ENCODE measurements at places on chromosomes 11 and 22.

- DNase-seq, result no peak
Observed at GRCh38 chr11:116837231-116838091, at the start of gene APOA1. Gene APOA1, minus strand, starts transcription at chr11:116837622. Its CDS starts 235 bp downstream, at chr11:116837387.

- no peak for DNase-seq
Observed at GRCh38 chr11:44840085-44840478, 110.6 kb downstream of the TP53I11 start.

GRCh38 chr11:62457478-62457877 lies 38.6 kb downstream of the SCGB1A1 start:
- DNase-seq, result no peak

DNA sequence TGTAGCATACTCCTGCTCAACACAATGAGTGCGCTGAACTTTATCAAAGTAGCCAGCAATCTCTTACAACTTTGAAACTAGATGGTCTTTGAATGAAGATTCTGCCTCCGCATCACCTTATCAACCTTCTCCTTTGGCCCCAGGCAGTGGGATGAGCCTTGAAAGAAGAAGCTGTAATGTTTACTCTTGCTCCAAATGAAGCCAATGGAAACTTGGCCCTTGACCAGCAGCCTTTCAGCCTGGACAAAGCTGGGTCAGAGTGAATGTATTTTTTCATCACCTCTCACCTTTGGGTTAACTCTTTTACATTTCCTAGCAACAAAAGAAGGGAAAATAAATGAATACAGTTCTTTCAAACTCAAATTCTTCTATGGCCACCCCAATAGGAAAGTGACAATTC lies 359.1 kb downstream of the KCNA4 start:
- no peak for DNase-seq

GRCh38 chr11:2143799-2144543 lies 4.8 kb upstream of the IGF2 start:
- DNase-seq, result no peak

GRCh38 chr11:44607987-44608386 lies 42.5 kb downstream of the CD82 start:
- no peak for DNase-seq

GRCh38 chr11:61542705-61543104 lies 34.2 kb downstream of the LRRC10B start:
- DNase-seq, result no peak

DNA sequence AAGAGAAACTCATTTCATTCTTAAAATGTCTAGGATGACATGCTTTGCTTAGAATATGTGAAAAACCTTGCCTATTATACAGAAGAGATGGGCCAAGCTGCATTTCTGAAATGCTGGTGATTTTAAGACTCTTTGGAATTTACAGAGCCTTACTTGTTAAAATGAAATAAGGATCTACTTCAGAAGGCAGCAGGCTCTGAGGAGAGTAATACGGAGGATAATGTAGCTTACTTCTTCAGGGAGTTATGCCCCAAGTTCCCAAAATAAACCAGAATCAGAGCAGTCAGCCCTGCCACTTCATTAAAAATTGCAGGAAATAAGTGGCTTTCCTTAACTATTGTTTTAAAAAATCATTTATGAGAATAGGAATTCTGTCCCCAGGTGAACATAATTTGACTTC lies 1000.3 kb upstream of the RAG2 start:
- no peak for DNase-seq

- no peak for DNase-seq
Observed at GRCh38 chr11:115548878-115549528, 44.8 kb upstream of the CADM1 start.

DNA sequence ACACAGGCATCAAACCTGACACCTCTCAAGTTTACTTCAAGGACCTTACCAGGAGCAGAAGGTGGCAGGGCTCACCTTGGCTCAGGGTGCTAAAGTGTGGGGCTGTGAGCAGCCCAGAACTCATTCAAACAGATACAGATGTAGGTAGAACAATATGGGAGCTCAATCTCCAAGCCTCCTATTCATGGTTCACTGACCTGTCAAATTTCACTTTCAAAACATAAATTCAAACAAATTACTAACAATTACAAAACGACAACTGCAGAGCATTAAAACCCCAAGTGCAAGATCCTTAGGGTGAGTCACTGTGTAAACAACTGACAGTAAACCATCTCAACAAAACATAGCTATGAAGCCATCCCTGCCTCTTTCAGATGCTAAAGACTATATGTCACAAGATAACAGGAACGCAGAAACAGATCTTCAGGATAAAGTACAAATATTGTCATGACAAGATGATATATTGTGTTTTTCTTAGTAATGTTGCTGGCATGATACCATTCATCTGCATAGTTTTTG lies 303.5 kb upstream of the ANO3 start:
- DNase-seq, result no peak

DNA sequence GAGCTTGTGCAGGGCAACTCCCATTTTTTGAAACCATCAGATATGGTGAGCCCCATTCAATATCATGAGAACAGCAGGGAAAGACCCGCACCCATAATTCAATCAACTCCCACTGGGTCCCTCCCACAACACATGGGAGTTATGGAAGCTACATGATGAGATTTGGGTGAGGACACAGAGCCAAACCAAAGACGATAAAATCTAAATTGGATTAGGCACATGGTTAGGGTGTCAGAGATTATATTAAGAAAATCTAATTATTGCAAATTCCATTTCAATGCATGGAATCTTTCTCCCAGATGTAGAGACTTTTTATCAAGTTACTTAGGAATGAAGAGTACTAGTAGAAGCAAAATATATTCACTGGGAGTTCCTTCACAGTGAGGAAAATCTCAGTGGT lies 324.9 kb downstream of the JRKL start:
- DNase-seq, result no peak

DNA sequence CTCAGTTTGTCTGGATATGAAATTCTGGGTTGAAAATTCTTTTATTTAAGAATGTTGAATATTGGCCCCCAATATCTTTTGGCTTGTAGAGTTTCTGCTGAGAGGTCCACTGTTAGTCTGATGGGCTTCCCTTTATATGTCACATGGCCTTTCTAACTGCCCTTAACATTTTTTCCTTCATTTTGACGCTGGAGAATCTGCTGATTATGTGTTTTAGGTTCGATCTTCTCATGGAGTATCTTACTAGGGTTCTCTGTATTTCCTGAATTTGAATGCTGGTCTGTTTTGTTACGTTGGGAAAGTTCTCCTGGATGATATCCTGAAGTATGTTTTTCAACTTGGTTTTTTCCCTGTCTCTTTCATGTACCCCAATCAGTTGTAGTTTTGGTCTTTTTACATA lies 22.8 kb downstream of the OR52A5 start:
- DNase-seq, result no peak

- no peak for DNase-seq
Observed at GRCh38 chr11:57501953-57502352, 13.5 kb downstream of the SLC43A1 start.

DNA sequence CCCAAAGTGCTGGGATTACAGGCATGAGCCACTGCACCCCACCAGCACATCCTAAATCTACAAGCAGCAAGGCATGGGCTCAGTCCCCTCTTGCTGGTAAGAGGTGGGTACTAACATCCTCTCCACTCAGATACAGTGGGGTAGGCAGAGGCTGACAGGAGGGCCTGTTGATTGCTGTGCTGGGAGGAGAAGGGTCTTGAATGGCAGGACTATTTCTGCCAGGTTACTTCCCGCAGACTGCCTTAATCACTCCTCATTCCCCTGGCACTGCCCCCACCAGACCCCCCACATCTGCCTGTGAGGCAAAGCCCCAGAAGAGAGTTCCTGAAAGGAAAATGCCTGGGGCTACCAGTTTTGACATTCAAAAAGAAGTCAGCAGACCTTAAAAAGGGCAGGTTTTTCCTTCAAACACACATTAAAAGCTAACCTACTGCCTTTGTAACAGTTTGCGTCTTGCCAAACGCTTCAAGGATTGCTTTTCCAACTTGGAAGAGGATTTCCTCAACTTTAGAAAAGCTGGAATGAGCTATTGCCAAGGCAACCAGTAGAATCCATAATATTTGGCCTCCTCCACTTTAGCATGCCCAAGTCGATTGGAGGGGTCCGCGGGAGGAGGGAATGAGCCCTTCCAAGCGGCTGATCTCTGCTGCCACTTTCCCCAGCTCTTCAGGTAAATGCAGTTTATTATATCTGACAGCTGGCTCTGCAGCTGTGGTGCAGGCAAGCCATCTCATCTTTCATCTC lies 62.0 kb downstream of the FDX1 start:
- no peak for DNase-seq

GRCh38 chr11:59669611-59670009 lies 773 bp upstream of the PATL1 start:
- DNase-seq, result peak; percentile 43

GRCh38 chr11:121199516-121199915 lies 93.1 kb upstream of the SC5D start:
- no peak for DNase-seq

DNA sequence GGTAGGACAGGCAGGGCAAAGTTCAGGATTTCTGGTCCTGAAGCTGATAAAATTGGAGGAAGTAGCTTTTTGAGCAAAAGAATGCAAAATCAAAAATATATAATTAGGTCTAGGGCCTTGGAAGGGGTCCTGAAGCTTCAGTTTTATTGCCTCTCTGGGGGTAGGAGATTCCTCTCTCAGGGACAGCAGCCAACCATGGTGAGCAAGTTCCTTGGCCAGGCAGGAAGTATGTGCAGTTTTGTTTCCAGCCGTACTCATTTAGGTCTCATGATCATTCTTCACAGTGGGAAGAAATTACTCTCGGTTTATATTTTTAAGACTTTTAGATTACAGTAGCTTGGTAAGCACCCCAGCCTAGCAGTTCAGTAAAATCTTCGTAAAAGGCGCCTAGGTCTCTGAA lies 2.9 kb upstream of the RAB38 start:
- no peak for DNase-seq
